HCT116 (cell line): ENCODE measurements at places on chromosomes 12 and 14. TPM values are rescaled to one million over a fixed set of nuclear protein-coding genes. Genes with fewer than 3 reads are reported as not detected.

Gene PARPBP
- total RNA-seq = 23.5 TPM

GRCh38 chr14:97010491-97011160, 213.4 kb downstream of the VRK1 start:
- no peaks in the 10 kb centered on the region for H3K36me3 ChIP-seq
- no peaks in the 10 kb centered on the region for H3K4me1 ChIP-seq
- no peak for DNase-seq
- no peak overlapping the region for H3K27ac ChIP-seq

DNA sequence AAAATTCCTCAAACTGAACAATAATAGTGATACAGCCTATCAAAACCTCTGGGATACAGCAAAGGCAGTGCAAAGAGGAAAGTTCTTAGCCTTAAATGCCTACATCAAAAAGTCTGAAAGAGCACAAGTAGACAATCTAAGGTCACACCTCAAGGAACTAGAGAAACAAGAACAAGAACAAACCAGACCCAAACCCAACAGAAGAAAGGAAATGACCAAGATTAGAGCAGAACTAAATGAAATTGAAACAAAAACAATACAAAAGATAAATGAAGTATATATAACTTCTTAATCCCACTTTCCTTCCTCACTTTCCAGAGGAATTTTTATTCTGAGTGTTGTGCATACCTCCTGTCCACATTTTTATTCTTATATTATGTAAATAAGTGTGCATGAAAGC, 192.0 kb downstream of the FUT8 start:
- H3K4me3 ChIP-seq = no peak overlapping the region
- H3K36me3 ChIP-seq = no peaks in the 10 kb centered on the region

DNA sequence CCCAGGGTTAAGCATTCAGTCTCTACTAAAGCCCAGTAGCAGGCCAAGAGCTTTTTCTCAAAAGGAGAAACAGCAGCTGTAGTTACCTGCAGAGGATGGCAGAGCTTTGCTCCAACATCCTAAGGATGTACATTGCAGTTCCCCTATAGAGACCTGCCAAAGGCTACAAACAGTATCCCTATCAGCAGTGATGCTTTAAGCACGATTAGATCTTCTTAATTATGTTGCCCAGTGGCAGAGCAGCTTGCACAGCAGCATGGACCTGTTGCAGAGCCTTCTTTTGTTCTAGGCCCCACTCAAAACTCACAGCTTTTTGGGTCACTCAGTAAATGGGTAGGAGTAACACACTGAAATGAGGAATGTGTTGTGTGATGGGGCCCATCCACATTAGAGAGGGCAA, 46.4 kb upstream of the CRY1 start:
- no peak for DNase-seq
- no peaks in the 10 kb centered on the region for H3K4me1 ChIP-seq
- H3K36me3 ChIP-seq = no peaks in the 10 kb centered on the region
- H3K4me3 ChIP-seq = no peak overlapping the region

DNA sequence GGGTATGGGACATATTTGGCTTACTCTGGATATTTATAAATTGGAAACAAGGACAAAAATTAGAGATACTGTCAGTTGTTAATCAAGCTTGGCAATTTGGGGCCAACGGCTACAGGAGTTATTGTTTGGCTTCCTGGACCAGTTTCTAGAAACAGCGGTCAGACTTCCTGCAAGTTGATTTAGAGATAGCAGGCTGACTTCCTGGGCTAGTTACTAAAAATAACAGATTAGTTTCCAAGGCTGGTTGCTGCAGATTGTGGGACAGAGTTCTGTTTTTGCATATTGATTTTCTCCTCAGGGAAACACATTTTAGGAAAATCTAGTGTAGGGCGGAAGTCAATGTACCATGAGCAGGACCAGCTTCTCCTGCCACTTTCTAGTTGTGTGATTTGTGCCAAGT, 144.0 kb upstream of the TMPO start:
- H3K27ac ChIP-seq = no peak overlapping the region
- H3K4me1 ChIP-seq = no peaks in the 10 kb centered on the region
- DNase-seq = no peak
- peaks cover 28% of the 10 kb centered on the region for H3K27me3 ChIP-seq
- H3K36me3 ChIP-seq = no peaks in the 10 kb centered on the region

GRCh38 chr14:74905595-74906142, 17.4 kb downstream of the RPS6KL1 start:
- H3K36me3 ChIP-seq = peaks cover 22% of the 10 kb centered on the region
- peak; percentile 28 for DNase-seq
- H3K27ac ChIP-seq = no peak overlapping the region
- no peaks in the 10 kb centered on the region for H3K27me3 ChIP-seq

DNA sequence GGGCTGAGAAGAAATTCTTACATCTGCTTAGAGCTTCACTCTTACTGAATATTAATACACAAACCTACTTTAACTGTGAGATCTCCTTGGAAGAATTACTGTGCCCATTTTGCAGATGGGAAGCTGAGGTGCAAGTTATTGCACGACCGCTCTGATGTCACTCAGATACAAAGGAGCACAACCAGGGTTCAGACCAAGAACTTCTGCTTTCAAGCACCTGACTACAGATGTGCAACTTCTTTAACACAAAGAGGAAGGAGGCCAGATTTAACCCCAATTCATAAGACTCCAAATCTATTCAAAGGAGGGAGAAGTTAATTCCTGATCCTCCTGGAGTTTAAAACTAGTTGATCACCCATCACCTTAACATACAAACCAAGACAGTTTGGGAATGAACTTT, 232.6 kb downstream of the VRK1 start:
- no peak for DNase-seq
- no peak overlapping the region for H3K4me3 ChIP-seq
- H3K36me3 ChIP-seq = no peaks in the 10 kb centered on the region
- no peaks in the 10 kb centered on the region for H3K27me3 ChIP-seq

- H3K4me1 ChIP-seq = peaks cover 9% of the 10 kb centered on the region
- peaks cover 18% of the 10 kb centered on the region for H3K36me3 ChIP-seq
- no peak overlapping the region for H3K27ac ChIP-seq
Measured at GRCh38 chr12:65962921-65963861, 138.9 kb downstream of the HMGA2 start.
